Umbilical cord (tissue), 2 donors: ENCODE measurements at places on chromosomes 5 and 9. TPM values are rescaled to one million over a fixed set of nuclear protein-coding genes. Genes with fewer than 3 reads are reported as not detected.

The PPP3R2 gene
- 3.6 TPM for total RNA-seq

GRCh38 chr5:59348189-59348588, 545.3 kb downstream of the PDE4D start:
- no peak for DNase-seq

- DNase-seq, result no peak
Measured at GRCh38 chr5:37714756-37715155, 125.1 kb downstream of the GDNF start.

The HRCT1 gene
- 13.7 TPM for total RNA-seq
